ENCODE measurements at places on chromosomes 5 and 9.

GRCh38 chr5:75828029-75828428, 110.8 kb upstream of the POC5 start:
- DNase-seq, result no peak

DNA sequence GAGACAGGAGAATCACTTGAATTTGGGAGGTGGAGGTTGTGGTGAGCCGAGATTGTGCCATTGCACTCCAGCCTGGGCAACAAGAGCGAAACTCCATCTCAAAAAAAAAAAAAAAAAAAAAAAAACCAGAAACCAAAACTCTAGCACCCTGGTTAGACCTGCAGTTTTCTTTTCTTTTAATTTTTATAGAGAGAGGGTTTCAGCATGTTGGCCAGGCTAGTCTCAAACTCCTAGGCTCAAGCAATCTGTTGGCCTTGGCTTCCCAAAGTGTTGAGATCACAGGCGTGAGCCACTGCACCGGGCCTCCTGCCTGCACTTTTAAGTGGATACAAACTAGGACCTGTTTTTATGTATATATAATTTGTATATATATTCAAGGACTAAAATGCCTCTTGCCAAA, 12.9 kb upstream of the MTMR12 start:
- DNase-seq, result no peak

DNA sequence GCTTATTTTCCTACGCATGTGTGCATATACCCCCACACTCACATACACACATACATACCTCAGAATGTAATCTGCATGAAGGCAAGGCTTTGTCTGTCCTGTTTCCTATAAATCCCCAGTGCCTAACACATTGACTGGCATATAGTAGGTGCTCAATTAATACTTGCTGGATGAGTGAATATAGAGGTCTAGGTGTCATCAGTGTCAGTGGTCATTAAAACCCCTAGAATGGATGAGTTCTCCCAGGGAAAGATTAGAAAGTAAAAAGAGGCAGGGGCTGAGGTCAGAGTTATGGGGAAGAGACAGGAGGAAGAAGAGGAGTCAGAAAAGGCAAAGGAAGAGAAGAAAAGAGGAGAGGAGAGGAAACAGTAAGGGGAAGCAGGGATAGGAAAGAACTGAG, 4.7 kb downstream of the CPLX2 start:
- DNase-seq, result no peak

GRCh38 chr9:4741365-4742089, 525 bp upstream of the AK3 start:
- peak; percentile 16 for DNase-seq

GRCh38 chr5:40261984-40262383, 417.7 kb upstream of the PTGER4 start:
- DNase-seq, result no peak

- DNase-seq, result no peak
These were observed 79.5 kb downstream of the RIC1 start for GRCh38 chr9:5708414-5708813.

DNA sequence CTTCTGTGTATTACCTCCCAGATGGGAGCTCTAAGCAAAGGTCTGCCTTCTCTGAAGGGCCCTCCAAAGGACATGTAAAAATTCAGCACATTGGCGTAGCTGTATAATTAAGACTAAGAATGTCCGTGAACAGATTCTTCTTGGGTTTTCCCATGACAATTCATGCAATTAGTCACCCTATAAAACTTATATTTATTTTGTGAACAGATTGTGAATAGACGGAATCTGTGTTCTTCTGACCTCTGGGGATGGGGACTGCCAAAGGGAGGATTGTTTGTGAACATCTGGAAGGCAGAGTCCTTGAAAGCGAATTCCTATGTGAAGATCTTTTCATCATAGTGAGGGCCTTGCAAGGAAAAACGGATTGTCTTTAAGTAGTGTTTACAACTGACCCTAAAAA, 111.3 kb downstream of the EGFLAM start:
- DNase-seq, result no peak

DNA sequence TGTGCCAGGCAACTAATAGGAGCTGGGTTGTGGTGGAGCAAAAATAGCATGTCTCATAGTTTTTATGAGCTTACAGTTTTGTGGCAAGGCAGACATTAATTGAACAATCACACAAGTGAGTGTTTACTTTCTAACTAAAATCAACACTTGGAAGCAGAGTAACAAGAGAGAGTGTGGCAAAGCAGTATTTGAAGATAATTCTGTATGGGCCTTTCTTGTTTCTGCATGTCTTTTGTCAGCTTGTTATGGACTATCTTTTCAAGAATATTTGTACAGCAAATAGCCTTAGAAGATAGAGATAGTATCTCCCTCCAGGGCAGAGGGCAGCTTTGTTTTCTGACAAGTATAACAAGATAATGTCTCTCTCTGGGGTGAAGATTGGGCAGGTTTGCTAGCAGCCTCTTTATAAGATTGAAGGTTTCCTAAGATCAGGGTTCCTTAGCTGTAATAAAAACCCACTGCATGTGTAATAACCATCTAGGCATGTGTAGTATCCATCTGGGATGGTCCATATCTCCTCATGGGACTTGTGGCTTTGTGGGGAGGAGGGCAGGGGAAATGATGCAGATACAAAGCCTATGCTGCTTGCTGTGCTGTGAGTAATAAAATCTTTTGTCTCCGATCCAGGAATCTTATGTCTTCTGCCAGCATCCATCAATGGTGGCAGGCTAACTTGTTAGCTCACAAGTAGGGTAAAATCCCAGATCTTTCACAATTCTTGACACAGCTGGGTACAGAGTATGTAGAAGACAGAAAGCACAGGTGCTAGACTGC, 479.9 kb downstream of the KDM4C start:
- no peak for DNase-seq

DNA sequence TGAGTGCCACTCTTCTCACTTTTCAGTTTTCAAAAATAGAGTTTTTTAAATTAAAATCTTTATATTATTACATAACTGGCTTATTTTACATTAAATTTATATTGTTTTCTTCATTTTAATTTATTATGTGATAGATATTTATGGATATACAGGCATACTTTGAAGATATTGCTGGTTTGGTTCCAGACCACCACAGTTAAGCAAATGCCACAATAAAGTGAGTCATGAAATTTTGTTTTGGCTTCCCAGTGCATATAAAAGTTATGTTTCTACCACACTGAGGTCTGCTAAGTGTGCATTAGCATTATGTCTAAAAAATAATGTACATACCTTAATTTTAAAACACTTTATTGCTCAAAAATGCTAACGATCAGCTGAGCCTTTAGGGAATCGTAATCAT, 47.4 kb downstream of the NDUFS4 start:
- no peak for DNase-seq

- no peak for DNase-seq
These were observed 9.5 kb upstream of the QRFP start for GRCh38 chr9:130905902-130906734.

DNA sequence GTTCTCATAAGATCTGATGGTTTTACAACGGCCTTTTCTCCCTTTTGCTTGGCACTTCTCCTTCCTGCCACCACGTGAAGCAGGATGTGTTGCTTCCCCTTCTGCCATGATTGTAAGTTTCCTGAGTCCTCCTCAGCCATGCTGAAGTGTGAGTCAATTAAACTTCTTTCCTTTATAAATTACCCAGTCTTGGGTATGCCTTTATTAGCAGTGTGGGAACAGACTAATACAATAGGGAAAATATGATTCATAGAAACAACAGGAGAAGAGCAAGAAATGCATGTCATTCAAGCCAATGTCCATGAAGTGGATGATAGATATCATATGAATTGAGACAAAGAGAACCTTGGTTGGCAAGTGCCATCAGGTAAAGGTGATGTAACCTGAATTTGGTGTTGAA, 128.3 kb upstream of the HAPLN1 start:
- peak; percentile 29 for DNase-seq

DNA sequence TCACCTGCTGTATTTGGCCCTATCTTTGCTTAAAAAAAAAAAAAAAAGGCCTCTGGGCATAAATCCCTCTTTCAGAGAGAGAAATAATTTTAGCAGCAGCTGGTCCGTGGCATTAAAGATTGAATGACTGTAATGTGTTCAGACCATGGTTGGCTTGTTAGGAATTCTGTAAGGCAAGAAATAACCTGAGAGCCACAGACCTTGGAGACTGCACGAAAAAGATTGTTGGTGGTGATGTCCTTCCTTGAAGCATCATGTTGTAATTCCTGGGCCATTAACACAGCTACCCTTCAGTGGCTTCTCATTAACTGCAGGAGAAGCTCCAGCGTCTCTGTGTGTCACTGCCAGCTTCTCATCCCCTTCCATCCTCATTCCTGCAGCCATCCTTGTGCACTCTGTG, 79.0 kb downstream of the SGCD start:
- DNase-seq, result no peak

DNA sequence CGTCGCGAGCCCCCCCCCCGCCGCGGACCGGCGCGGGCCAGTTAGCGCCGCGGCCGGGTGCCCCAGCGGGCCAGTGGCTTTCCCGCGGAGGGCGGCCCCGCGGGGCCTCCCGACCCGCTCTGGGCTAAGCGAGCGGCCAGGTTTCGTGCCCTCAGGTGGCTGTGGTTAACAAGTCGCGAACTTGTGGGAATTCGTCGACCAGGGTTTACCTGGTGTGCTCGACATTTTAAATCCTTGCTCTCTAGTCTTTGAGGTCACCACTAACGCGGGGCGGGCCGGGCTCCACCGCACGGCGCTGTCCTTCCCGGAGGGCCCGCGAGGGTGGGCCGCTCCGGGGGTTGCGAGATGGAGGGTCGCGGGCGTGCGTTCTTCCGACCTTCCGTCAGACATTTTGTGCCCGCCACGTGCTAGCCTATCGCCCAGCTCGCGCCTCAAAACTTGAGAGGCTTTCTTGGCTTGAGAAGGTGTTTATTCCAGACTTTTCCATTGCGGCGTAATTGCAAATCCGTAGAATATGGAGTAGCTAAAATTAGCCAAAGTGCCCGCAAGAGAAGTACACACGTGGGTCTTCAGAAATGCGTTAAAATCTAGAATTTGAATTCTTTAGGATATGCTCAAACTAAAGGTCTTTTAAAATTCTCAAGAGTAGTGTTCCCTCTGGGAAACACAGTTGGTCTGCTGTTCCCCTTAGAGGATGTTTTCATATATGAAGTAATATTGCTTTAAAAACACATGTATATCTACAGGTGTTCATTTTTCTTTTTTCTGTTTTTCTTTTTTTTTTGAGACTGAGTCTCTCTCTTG, 2.1 kb downstream of the ANP32B start:
- DNase-seq, result no peak

DNA sequence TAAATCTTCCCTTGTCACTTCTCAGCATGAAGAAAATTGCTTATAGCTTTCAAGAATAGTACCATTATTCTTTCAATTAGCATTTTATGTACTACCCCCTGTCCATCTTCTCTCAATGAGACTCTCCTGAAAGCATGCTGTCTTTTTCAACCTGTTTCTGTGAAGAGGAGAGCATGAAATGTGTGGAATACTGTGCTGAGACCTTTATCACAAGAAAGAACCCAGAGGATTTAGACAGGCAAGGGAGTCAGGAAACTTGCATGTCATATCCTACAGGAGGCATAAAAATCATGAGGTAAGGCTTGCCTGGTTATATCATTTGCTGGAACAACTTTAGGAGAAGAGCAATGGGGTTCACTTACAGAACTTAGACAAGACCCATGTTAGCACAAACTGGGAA, 56.7 kb upstream of the LPAR1 start:
- no peak for DNase-seq

DNA sequence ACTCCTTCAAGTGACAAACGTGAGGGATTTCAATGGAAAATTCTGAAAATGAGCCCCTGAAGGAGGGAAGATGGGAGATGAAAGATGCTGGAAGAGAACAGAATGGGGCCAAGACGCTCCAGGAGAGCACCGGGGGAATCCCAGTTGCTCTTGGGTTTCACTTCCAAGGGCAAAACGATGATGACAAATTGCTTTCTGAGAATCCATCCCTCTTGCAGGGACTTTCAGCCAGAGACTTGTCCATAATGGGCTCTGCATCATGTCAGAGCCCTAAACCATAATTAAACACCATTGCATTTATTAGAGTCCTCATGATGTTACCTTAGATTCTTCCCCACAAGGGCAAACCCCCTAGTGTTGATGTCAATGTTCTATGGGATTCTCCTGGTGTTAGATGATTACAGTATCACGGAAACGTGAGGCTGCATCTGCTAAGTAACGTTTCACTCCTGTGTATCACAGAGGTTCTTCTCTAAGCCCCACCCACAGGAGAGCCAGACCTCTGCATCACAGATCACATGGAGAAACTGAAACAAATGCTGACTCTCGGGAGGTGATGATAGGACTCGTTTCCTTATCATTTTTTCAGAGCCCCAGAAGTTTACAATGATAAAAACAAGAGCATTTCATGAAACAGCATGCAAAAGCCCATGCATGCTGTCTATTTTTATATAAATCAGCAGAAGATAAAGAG, 114.4 kb downstream of the TENT4A start:
- DNase-seq, result peak; percentile 47

GRCh38 chr9:5978523-5978922, 36.9 kb downstream of the RANBP6 start:
- no peak for DNase-seq

DNA sequence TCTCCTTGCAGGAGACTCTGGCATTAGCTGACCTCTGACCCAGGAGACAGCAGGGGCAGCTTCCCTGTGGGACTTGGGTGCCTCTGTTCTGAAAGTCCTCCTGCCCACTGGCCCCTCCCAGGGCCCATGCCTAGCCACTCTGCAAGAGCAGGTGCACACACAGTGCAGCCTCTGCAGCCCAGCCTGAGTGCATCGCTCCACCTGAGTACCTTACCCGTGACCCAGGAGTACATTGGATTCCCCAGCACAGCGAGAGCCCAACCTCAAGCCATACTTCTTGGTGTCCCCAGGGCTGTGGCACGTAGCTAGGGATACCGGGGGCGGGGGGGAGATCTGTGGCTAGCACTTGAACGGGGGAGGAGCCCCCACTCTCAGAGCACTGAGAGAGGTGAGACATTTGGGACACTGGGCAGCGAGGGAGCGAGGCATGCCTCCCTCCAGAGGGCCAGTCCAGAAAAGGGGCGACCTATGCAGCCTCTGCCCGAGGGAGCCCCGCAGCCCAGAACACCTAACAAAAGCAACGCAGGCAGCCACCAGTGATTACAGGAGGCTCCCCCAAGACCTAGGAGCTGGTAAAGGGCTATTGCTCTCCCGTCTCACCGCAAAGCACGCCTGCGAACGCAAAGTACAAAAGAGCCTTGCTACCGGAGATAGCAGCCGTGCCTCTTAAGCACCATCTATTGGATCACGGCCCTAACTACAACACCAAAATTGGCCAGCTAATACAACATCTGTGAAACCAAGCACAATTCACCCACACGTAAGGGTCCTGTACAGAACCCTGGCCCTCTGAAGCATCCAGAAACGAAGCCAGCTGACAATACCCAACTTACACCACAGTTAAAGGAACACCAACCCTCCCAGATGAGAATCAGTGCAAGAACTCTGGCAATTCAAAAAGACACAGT, 826 bp upstream of the PRDM9 start:
- DNase-seq, result no peak

GRCh38 chr5:128038643-128039042, 44.9 kb upstream of the SLC12A2 start:
- no peak for DNase-seq

- no peak for DNase-seq
These were observed 102.5 kb downstream of the OTULIN start for GRCh38 chr5:14767053-14767452.

DNA sequence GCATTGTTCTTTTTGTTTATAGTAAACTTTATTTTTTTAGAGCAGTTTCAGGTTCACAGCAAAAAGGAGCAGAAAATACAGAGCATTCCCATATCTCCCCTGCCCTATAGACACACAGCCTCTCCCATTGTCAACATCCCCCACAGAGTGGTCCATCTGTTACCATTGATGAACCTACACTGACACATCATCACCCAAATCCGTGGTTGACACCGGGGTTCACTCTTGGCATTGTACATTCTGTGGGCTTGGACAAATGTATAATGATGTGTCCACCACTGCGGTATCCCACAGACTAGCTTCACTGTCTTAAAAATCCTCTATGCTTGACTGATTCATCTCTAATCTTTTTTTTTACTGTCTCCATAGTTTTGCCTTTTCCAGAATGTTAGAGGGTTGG, 120.7 kb upstream of the SPATA31C2 start:
- DNase-seq, result no peak

Data from inflammatory macrophage (primary cell).